ENCODE measurements at places on chromosomes 2 and 18.

GRCh38 chr2:148501545-148501944, 143.0 kb upstream of the EPC2 start:
- DNase-seq, result no peak

DNA sequence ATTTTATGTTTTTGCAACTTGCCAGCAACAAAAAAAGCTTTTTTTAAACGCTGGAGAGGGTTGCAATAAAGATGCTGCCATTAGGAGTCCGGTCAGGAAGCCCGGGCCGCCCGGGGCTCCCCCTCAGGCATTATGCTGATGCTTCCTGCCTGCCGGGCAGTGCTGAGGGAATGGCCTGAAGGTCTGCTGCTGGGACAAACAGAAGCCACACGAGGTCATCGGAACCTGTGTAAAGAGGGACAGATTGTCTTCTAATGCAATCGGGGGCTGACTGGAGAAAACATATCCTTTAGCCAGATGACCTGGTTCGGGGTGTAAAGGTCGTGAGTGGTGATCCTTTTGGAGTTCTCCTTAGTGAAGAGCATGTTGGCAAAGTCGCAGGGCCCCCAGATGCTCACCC, 2.3 kb downstream of the IMPA2 start:
- DNase-seq, result no peak

GRCh38 chr2:95091885-95092555, 29.6 kb downstream of the MRPS5 start:
- DNase-seq, result no peak

GRCh38 chr18:59904011-59904601, 4.3 kb downstream of the PMAIP1 start:
- no peak for DNase-seq

All from activated CD8-positive, alpha-beta memory T cell treated with anti-CD3 and anti-CD28 coated beads for 4 hours (primary cell).